LHCN-M2 (cell line): ENCODE measurements at places on chromosomes 13 and 19.

DNA sequence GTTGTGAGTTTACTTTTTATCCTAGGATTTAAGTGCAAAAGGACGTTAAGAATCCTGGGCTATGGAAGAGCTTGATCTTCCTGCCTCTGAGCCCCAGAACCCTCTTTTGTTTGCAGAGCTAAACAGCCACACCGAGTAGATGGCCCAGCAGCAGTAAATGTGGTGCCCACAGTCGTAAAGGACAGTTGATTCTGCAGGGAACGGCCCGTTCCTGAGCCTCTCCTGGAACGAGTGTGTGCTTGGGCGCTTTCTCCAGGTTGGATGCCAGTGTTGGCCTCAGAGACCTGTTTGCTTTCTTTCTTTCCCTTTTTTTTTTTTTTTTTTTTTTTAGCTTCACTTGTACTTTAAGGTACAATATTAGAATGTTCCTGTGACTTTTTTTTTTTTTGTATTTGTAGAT, 41.7 kb downstream of the SPATA13 start:
- no peak for DNase-seq

- DNase-seq, result peak; percentile 91
These were observed 371.4 kb downstream of the KCNRG start for GRCh38 chr13:50386541-50387050.

GRCh38 chr19:11963566-11964355, 1.1 kb upstream of the ZNF763 start:
- peak; percentile 67 for DNase-seq

- DNase-seq, result peak; percentile 67
These were observed 155.7 kb upstream of the SLITRK1 start for GRCh38 chr13:84038001-84038400.

DNA sequence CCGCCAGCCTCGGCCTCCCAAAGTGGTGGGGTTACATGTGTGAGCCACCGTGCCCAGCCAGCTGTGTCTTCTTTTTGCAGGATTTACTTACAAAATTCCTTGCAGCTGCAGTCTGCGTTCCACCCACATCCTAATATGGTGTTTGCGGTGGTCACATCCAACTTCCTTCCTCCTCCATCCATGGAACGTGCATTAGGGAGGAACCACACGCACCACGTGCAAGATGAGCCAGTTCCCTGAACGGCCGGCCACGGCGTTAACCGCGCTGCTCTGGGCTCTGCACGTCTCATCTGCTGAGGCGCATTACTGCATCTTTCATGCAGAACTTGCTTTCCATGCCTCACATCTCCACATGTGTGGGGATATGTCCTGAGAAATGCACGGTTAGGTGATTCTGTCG, 13.0 kb upstream of the SIGLEC11 start:
- no peak for DNase-seq

- DNase-seq, result no peak
These were observed 22.6 kb upstream of the CD177 start for GRCh38 chr19:43330726-43331434.

GRCh38 chr13:113768018-113768905, 9.2 kb downstream of the TMEM255B start:
- no peak for DNase-seq

GRCh38 chr13:40178130-40178529, 488.3 kb downstream of the FOXO1 start:
- DNase-seq, result no peak

DNA sequence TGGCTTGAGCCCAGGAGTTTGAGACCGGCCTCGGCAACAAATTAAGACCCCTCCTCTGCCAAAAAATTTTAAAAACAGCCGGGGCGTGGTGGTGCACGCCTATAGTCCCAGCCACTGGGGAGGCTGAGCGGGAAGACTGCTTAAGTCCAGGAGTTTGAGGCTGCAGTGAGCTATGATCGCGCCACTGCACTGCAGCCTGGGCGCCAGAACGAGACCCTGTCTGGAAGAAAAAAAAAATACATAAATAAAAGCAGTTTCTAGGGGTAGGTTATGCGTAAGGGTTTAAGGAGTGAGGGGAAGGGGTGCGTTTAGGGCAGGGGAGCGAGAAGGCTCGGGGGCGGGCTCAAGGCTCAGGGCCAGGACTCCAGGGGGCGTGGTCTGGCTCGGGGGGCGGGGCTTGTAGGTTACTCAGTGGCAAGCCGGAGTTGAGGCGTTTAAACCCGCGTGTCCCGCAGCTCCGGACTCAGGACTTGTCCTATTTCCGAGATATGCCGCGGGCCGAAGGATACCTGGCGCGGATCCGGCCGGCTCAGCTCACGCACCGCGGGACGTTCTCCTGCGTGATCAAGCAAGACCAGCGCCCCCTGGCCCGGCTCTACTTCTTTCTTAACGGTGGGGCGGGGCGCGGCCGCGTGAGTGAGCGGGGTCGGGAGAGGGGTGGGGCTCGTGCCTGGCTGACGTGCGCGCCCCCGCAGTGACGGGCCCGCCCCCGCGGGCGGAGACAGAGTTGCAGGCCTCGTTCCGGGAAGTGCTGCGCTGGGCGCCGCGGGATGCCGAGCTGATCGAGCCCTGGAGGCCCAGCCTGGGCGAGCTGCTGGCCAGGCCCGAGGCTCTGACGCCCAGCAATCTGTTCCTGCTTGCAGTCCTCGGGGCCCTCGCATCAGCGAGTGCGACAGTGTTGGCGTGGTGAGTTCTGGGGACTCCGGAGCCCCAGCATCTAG, 10.7 kb downstream of the SPACA6 start:
- DNase-seq, result peak; percentile 89

DNA sequence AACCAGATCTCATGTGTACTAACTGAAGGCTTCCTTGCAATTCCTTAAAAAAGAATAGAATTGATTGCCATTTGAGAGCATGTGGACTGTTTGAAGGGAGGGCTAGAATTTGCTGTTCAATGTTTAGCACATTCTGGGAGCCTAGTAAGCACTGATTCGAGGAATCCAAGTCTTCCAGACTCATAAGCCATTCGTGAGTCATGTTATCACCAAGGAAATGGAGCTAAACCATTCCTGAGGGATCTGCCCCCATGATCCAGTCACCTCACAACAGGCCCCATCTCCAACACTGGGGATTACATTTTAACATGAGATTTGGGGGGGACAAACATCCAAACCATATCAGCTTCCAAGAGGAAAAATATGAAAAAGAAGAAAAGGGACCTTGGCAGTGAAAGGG, 276.4 kb downstream of the KCNRG start:
- peak; percentile 18 for DNase-seq

- DNase-seq, result peak; percentile 24
These were observed 18.6 kb downstream of the TMEM255B start for GRCh38 chr13:113777311-113778260.

DNA sequence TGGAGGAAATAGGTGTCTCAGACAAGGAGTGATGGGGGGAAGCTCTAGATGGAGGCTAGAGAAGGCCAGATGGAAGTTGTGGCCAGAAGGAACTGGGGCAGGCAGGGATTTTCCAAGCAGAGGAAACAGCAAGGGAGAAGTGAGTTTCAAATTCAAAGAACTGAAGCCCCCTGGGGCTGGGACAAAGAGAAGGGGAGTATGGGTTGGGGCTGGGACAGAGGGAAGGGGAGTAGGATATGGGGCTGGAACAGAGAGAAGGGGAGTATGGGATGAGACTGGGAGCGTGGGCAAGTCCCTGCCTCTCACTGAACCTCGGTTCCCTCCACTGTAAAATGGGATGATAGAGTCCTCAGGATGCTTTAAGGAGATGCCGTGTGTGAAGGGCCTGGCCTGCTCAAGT, 1.9 kb upstream of the GTF2F1 start:
- no peak for DNase-seq

- peak; percentile 84 for DNase-seq
These were observed 16.4 kb upstream of the UPF3A start for GRCh38 chr13:114264886-114265611.

DNA sequence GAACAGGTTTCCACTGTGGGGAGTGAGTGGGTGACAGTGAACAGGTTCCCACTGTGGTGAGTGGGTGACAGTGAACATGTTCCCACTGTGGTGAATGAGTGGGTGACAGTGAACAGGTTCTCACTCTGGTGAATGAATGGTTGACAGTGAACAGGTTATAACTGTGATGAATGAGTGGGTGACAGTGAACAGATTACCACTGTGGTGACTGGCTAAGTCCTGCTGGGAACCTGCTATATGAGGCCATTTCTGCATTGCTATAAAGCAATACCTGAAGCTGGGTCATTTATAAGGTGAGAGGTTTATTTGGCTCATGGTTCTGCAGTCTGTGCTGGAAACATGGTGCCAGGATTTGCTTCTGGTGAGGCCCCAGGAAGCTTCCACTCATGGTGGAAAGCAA, 637.1 kb downstream of the UQCRFS1 start:
- no peak for DNase-seq

GRCh38 chr13:76927955-76928354, 20.4 kb upstream of the ACOD1 start:
- no peak for DNase-seq

DNA sequence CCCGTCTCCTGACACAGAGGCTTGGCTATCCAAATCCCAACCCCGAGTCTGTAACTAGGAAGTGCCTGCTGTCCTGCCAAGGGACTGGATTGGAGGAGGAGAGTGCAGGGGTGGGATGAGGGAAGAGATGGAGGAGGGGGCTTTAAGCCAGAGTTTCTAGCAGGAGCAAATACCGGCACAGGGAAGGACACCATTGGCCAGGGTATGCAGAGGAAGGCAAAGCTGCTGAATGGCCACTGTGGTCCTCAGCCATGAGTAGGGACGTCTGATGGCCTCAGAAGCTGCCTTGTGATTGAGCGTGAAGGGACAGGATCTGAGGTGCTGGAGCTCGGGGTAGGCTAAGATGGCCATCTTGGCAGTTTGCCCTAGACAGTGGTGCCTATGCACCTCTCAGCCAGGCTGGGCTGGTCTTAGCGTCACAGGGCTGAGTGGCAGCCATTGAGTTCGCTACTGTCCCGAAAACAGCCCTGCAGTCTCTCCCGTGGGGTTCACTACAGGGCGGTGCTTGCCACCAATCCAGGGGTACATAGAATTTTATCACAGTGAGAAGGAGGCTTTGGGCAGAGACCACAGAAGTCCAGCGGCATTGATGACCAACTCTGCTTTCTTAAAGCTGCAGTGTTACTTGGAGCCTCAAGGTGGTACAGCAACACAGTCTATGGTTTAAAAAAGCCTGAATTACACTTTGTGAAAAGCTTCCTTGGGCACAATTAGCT, 61.8 kb downstream of the AKAP11 start:
- peak; percentile 53 for DNase-seq

GRCh38 chr13:27657724-27658123, 36.0 kb downstream of the POLR1D start:
- no peak for DNase-seq

GRCh38 chr19:10503002-10503789, at the start of gene KEAP1:
Gene KEAP1, minus strand, starts transcription at chr19:10503356. Its CDS starts 3,323 bp downstream, at chr19:10500033.
- no peak for DNase-seq

DNA sequence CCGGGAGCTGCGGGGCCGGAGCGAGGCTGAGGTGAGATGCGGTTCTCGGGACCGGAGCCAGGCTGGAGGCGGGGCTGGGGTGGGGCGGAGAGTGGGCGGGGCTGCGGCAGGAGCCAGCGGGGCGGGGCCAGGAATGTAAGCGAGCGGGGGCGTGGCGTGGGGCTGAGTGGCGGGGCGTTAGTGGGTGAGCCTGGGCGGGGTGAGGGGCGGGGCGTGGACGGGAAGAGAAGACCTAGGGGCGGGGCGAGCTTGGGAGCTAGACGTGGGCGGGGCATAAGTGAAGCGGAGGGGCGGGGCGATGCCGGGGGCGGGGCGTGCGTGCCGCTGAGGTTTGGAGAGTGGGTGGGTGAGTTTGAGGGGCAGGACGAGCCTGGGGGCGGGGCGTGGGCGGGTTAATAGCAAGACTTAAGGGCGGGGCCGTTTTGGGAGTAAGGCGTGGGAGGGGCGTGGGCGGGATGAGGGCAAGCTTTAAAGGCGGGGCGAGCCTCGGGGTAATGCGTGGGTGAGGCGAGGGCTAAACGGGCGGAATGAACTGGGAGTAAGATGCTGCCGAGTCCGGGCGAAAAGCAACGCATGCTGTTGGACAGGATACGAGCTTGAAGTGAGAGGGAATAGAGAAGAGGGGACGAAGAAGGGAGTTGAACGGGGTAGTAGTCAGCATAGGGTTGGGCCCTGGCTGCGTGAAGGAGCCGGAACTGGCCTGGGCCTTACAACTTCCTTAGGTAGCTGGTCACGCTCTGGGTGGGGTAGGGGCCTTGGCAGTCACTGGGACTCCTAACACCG, 572 bp downstream of the SNAPC2 start:
- DNase-seq, result peak; percentile 92

GRCh38 chr13:64925284-64925683, 2304.9 kb downstream of the PCDH9 start:
- no peak for DNase-seq

- DNase-seq, result no peak
These were observed 48.4 kb downstream of the WASF3 start for GRCh38 chr13:26605845-26606244.

DNA sequence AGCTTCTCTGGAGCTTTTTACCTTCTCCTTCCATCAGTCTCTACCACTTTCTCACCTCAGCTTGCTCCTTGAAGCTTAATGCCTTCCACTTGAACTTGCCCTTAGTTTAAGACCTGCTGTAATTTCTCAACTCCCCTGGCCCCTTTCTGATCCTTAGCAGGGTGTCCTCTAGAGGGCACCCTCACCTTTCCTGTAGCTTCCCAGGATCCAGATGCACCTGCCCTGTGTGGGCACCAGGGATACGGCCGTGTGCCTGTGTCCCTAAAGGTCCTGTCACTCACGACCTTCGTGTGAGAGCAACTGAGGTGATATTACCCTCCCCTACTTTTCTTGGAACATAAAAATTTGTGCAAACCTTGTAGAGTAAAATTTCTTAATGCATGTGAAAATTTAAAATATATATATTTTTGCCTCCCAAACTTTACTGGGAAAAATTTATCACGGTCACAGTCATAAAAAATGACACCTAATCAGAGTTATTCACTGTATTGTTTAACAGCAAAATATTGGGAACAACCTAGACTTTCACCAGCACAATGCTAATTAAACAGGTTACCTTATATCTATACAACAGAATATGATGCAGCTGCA, 46.4 kb downstream of the PSG3 start:
- peak; percentile 24 for DNase-seq

DNA sequence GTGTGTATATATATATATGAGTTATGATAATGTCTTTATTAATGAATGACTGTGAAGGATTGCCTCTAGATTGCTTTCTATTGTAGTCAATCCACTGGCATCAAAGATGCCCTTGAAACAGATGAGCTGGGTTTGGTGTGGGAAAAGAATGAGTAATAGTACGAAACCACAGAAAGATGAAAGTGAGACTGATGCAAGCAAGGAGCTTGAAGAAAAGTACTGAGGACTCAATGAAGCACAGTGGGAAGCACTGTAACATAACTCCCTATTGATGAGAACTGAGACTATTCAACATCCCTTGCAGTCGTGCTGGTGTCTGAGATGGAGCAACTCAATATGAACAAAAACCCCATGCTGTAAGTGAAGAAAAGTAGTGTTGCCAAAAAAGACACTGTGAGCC, 1794.2 kb downstream of the SLITRK5 start:
- peak; percentile 75 for DNase-seq

GRCh38 chr19:14943601-14944000, 2.3 kb downstream of the OR7C2 start:
- DNase-seq, result peak; percentile 13
